Activated naive CD4-positive, alpha-beta T cell treated with anti-CD3 and anti-CD28 coated beads for 36 hours (primary cell): ENCODE measurements at places on chromosomes 7 and 10. TPM values are rescaled to one million over a fixed set of nuclear protein-coding genes. Genes with fewer than 3 reads are reported as not detected.
A peak's percentile ranks its signal among the peaks of the same experiment; 100 is the strongest.

DNA sequence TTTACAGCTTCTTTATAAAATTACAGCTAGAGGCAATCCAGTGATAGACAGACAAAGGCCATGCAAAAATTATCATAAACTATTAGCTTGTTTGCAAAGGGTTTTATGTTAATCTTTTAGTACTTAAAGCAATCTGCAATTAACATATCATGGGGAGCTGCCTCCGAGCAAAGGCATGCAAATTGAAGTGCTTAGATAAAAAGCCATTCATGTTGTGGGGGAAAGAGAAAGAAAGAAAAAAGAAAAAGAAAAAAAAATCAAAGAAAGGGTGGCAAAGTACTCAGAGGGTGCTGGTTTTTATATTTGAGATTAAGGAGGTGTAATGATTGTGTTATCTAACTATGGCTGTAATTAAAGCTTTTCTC, 799.5 kb downstream of the LRMDA start:
- DNase-seq: no peak

DNA sequence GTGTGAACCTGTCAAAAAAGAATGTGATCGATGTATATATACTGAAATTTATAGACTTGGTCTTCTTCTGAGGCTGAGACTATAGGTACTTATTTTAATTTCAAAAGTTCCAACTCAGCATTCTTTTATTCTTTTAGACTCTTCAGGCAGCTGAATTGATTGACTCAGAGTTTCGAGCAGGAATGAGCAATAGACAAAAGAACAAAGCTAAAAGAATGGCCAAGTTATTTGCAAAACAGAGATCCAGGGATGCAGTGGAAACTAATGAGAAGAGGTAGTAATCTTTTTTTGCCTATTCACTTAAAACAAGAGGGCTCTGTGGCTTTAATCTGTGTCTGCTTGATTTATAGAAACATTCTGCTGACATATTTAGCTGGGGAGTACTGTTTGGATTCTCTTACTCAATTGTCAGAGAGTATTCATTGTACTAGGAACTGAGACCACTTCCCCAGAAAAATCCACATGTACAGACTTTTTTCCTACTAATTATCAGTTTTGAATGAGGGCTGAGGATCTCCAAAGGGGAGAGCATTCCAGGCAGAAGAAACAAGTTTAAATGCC, 30.1 kb downstream of the BTAF1 start:
- DNase-seq: no peak

GRCh38 chr10:127943336-127943910, 36.5 kb downstream of the PTPRE start:
- DNase-seq: no peak

- no peak for DNase-seq
These were observed 89.4 kb downstream of the C10orf90 start for GRCh38 chr10:126580873-126581647.

CALML5 gene
- not detected for total RNA-seq

GRCh38 chr7:131767591-131767990, 211.2 kb upstream of the PODXL start:
- DNase-seq: no peak

GRCh38 chr7:34070511-34071323, 165.4 kb downstream of the BMPER start:
- DNase-seq: no peak

GRCh38 chr10:100730725-100731406, 14.5 kb upstream of the PAX2 start:
- DNase-seq: peak; percentile 71

COL1A2 gene
- 0.35 TPM for total RNA-seq

GRCh38 chr10:60209874-60210570, 179.7 kb downstream of the ANK3 start:
- no peak for DNase-seq

DNA sequence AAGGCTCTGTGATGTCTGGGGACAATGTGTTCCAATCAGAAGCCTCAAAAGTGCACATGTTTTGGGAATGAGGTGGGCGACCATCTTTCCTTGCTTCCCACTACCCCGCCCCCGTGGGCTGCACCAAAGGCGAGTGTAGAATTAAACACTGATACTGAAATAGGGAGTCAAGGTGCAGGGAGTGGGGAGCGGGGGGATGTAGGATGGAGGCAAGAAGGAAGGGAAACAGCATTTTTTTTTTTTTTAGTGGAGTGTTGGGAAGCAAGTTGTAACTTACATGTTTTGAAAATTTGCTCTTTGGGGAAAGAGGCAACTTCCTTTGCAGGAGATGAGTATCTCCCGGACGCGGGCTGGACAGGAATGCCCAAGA, 484 bp upstream of the DLX5 start:
- DNase-seq: no peak

DNA sequence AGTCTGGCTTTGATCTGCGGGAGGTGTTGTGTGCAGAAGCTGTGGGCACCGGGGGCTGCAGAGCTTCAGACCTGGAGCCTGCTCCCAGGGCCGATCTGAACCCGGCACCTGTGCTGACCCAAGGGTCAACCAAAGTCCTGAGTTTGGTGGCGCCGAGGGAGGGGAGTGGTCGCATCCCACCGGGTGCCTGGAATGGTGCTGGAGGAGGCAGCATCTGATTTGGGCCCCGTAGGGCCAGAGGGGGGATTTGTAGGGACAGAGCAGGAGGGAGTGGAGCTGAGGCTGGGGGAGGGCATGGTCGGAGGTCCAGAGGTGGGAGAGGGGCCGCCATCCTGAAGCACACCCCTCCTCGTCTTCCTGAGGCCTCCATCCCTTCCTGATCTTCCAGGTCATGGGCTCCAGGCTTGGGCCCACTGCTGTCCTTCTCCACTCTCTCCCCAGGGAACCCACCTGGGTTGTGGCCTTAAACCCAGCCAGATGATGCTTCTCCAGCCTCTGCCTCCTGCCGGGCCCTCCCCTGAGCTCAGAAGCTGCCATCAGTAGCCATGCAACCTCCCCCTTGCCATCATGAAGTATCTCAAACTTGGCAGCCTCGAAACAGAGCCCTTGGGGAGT, 112.9 kb downstream of the LHPP start:
- DNase-seq: no peak

PDE1C gene
- total RNA-seq: not detected

DNA sequence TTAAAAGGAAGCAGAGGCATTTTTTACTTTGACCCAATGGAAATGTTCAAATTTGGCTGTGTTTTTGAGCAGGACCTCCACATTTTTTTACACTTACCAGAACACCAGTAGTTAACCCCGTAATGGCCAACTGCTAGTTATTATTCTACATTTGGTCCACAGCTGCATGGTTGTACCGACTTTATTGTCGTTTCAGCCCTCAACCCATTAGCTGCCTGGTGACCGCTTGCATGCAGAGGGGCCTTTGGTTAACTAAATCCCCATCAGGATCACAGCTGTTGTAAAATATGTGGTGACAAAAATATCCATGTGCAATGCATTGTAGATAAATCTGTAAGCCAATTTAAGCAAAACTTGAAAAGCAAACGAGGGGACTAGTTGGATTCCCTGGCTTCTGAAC, 342.2 kb upstream of the MEOX2 start:
- no peak for DNase-seq

DNA sequence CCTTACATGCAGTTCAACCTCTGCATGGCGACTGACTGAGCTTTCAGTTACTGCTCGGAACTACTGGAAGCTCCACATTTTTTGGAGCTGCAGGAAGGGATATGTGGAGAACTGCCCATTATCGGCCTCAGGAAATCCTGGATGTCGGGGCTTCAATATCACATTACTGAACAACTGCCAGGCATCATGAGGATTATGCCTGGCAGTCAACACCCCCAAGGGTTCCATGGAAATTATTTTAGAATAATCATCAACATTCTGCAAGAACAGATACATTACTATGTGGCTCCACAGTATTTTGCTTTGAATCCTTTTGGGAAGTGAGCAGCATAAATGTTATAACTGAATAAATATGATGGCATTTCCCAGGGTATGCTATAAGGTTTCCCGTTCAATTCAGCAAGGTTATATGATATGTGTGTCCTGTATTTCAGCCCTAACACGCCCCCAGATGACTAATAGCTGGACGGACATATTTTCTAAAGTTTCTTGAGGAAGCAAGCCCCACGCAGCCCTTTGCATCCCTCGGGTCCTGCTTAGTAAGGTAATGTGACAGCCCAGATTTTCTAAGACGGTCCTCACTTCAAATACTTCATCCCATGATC, 53.0 kb upstream of the OPALIN start:
- DNase-seq: no peak

DNA sequence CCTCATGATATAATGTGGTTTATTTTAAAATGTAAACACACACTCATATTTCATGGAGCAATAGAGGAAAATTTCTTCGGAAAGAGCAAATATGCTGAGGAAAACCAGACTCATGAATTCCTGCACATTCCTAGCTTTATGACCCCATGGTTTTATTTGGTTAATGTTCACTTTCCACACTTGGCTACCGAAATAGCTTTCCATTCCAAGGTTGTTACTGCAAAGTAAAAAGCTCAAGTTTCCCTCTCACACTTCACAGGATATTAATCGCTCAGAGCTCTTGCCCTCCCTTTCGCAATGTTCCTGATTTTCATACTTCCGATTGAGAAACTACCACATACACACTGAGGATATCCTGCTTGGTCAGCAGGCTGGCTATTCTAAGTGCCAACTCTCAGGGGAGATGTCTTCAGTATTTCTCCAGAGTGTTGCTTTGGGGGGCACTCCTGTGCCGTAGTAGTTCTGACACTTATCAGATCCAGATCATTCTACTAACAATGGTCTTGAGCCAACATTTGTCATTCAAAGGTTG, 77.5 kb upstream of the STEAP1B start:
- DNase-seq: no peak
